Cardiac septum (tissue), 1 donor: ENCODE measurements at places on chromosomes 3 and 15.

DNA sequence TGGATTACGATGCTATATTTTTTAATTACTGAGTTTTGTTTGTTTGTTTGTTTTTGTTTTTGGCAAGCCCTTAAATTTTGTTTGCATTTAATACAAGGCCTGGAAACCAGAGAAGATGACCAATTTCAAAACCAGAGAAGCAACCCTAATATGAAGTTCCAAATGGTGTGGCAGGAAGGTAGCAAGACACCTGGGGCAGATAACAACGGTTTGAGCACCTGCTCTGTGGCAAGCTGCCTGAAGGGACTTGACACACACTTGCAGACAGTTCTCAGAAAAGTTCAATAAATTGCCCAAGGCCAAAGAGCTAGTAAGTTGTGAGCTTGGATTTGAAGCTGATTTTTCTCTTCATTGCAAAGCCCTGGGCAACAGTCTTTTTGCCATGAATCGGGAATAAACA lies 151.2 kb upstream of the UBE2E1 start:
- DNase-seq = no peak

- no peak for DNase-seq
Measured at GRCh38 chr15:26805470-26805869, 32.6 kb upstream of the GABRB3 start.

DNA sequence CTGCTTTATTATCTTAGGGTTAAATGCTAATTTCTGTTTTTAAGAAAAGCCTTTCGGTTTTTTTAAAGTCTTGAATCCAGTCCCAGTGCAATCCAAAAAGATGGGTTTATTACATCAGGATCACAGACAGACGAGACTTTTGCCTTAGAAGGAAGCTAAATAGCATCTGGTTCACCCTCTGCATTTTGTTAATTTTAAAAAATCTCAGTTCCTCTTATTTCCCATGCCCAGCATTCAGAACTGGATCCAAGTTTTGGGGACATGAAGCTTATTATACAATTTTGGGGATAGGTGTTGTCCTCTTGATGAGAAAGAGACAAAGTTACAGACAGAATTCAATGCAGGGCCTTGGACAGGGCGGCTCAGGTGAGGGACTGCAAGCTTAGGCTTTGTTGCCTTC lies 181.5 kb upstream of the LYSMD4 start:
- DNase-seq = no peak

- no peak for DNase-seq
Measured at GRCh38 chr15:33440900-33441299, 130.1 kb downstream of the RYR3 start.

DNA sequence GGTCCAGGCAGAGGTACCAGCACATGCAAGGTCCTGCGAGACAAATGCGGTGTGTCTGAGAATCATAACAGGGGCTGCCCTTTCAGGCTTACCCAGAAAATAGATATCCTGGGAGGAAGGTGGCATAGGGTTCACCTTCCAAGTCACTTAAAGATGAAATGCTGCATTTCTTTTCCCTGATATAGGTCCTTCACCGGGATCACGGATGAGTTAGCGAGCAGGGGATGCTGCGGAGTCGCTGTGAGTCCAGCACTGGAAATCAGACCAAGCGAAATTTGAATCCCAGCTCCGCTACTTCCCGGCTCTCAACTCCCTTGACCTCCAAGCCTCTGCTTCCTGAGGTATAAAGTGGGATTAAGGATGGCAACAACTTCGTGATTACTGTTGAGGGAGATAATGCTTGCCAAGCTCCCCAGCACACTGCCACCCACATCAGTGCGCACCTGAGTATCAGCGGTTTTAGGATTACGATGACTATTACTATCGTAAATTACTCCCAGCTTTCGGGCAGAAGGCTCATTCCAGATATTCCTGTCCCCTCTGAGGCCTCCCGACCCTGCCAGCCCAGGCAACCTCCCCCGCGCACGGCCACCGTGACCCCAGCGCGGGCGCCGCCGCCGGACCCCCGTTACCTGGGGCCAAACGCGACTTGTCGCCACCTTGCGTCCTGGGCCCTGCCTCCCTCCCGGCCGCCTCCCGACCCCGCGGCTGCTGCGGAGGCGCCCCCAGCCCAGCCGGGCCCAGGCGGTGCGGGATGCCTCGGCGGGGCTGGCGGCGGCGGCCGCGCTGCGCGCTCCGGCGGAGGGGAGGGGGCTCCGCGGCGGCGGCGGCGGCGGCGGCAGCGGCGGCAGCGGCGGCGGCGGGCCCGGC lies 589 bp upstream of the GPR27 start:
- no peak for DNase-seq

DNA sequence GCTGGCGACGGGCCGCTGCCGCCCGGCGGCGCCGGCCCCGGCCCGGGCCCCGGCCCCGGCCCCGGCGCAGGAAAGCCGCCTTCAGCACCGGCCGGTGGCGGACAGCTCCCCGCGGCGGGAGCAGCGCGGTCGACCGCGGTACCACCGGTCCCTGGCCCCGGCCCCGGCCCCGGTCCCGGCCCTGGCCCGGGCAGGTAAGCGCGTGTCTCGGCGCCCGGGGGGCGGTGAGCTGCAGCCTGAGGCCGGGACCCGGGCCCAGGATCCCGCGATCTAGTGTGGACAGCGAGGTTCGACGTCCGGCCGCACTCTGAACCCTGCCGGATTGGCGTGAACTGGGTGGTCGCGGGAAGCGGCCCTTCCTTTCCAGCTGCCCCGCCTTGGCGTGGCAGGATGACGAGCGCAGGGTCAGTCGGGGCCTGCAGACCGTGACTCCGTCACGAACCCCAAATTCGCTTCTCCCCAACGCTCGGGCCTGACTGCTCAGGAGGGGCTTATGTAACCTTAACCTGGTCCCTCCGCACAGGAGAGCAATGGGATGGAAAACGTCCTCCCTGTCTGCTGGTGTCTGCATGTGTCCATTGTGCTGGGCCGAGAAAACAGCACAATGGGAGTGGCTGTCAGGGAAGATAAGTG lies 472 bp downstream of the BSN start:
- DNase-seq = no peak

- no peak for DNase-seq
Measured at GRCh38 chr3:173957646-173958045, 560.1 kb downstream of the NLGN1 start.

GRCh38 chr3:81161851-81162250 lies 599.6 kb downstream of the GBE1 start:
- no peak for DNase-seq

GRCh38 chr3:119613201-119613600 lies 15.5 kb downstream of the PLA1A start:
- DNase-seq = no peak
